Cortex of kidney (tissue), 1 donor: ENCODE measurements at places on chromosomes 11 and 22.

DNA sequence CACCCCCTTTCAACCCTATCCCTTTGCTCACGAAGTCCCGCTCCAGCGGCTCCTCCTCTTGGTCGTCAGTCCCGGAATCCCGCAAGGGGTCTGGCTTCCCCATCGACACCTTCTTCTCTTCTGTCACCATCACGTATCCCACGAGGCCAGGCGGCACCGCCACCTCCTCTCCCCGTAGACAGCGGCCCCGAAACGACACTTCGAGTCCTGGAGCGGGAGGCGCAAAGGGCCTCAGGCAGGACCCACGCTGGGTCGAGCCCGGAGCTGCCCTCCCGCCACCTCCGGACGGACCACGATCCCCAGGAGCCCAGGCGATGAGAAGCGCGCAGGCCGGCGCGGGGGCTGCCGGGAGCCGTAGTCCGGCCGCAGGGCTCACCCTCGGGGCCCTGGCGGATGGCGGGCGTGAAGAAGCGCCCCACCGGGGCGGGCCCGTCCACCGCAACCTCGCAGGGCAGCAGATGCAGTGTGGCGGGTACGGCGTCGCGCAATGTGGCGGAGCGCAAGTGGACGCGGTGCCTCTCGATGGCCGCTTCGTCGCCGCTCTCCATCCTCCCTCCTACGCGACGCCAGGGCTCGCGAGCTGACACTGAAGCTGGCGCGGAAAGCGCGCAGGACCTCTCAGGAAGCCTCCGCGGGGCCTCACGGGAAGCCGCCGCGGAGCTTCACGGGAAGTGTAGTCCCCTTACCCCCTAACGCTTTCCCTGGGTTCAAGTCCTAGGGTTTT, at the start of gene RNASEH2C:
Gene RNASEH2C (minus strand): TSS at position 588 of the 724 bp plus-strand sequence. CDS start 40 bp downstream, at position 548.
- DNase-seq = no peak

GRCh38 chr11:101129203-101129943, at the start of gene PGR:
TSS of gene PGR (minus strand) at chr11:101129813. CDS start at chr11:101129070, 743 bp downstream.
- no peak for DNase-seq

DNA sequence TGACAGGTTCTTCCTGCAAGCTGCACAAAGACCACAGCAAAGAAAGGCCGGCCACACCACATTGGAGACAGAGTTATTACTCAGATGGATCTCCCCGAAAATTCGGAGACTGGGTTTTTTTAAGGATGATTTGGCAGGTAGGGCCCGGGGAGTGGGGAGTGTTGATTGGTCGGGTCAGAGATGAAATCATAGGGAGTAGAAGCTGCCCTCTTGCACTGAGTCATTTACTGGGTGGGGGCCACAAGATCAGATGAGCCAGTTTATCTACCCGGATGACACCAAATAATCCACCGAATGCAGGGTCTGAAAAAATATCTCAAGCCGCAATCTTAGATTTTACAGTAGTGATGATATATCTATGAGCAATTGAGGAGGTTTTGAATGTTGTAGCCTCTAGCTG, 401.8 kb upstream of the FAT3 start:
- no peak for DNase-seq

DNA sequence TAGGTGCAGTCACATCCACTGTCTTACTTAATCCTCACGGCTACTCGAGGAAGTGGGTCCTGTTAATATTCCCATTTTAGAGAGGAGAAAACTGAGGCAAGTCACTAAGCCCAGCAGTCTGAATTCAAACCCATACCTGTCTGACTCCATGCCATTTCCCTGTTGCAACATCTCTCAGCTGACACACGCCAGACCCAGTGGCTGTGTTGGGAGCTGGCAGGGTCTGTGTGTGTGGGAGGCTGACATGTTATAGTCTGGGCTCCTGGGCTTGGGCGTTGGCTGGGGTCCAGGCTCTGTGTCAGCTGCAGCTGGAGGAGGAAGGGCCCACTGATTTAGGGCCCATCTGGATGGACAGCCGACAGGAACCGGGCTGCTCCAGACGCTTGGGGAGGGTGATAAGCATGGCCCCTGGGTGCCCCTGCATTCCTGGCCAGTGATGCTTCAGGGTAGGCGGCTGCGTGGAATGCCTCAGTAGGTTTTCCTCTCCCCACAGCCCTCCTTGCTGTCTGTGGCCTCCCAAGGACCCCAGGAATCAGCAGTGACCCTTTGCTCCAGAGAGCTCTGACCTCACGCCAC, 562.5 kb downstream of the MN1 start:
- DNase-seq = no peak

DNA sequence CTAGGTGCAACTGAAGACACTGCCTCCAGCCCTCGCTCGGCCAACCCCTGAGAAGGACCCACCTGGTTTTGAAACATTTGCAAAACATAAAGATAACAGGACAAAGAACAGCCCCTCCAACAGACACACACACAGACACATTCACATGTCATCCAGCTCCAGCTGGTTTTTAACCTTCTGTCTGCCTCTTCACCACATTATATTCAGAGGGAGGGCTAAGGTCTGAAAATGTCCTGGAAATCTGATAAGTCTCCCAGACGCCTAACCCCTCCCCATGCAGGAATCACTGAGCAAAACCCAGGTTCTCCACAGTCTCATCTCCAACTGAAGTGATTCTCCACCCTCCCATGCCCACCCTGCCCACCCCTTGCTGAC, 29.4 kb downstream of the PACSIN2 start:
- DNase-seq = no peak

DNA sequence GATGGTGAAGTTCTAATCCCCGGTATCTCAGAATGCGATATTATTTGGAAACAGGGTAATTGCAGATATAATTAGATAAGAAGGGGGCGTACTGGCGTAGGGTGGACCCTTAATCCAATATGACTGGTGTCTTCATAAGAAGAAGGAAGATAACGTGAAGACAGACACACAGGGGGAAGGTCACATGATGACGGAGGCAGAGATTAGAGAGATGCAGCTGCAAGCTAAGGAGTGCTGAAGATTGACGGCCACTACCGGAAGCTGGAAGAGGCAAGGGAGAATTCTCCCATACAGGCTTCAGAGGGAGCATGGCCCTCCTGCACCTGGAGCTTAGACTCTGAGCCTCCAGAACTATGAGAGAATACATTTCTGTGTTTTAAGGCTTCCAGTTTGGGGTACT, 54.8 kb downstream of the MIAT start:
- DNase-seq = no peak

GRCh38 chr11:84173078-84173477, 886.9 kb upstream of the CCDC90B start:
- DNase-seq = no peak

DNA sequence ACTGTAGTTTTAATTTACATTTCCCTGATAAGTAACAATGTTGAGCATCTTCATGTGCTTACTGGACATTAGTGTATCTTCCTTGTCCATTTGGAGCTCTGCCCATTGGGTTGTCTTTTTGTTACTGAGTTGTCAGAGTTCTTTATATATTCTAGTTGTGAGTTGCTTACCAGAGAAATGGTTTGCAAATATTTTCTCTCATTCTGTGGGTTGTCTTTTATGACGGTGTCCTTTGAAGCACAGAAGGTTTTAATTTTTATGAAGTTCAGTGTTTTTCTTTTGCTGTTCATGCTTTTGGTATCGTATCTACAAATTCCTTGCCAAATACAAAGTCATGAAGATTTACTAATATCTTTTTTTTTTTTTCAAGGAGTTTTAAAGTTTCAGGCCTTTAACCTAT, 42.4 kb downstream of the ZBTB44 start:
- DNase-seq = no peak

GRCh38 chr11:57787006-57787604, 25.5 kb downstream of the CTNND1 start:
- DNase-seq = no peak

DNA sequence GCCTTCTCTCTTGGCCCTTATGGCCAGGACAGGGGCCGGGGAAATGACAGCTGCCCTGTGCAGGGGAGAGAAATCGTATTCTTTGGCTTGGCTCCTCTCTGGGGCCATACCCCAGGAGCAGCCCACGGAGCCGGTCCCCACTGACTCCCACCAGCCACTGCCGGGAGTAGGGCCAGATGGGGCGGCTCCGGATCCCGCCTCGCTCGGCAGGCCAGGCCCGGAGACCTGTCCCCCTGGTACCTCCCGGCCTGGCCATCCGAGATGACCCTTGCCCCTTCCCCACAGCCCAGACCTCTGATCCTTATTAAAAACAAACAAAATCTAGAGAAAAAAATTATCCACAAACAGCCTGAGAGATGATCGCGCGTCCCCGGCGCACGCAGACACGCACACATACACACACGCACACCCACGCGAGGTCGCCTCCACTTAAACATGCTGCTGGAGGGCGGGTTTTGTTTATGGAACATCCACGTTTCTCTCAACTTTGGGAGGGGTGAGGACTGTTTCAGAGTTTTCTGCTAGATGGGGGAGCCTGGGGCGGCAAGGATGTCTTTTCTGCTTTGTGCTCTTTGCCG, 59.1 kb downstream of the IGLL1 start:
- DNase-seq = no peak

GRCh38 chr11:70810133-70810532, 411.8 kb downstream of the CTTN start:
- DNase-seq = no peak

DNA sequence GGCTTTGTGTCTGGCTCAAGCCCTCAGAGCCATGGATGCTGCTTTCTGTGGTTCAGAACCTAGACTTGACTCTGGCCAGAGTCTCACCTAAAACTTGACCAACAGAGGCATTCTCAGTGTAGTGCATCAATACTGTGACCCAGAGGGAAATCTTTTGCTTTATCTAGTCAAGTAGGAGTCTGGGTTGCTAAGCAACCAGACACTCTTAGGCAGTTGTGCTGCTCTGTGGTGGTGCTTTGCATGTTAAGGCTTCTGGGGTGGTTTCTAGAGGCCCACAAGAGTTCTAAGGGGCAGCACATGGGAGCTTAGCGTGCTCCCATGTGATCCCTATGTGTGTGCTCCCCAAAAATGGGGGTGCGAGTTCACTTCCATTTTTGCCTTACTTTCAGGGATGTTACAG, 224.6 kb upstream of the PLET1 start:
- DNase-seq = no peak

- DNase-seq = no peak
Observed at GRCh38 chr11:8811571-8811970, 99.4 kb upstream of the AKIP1 start.

DNA sequence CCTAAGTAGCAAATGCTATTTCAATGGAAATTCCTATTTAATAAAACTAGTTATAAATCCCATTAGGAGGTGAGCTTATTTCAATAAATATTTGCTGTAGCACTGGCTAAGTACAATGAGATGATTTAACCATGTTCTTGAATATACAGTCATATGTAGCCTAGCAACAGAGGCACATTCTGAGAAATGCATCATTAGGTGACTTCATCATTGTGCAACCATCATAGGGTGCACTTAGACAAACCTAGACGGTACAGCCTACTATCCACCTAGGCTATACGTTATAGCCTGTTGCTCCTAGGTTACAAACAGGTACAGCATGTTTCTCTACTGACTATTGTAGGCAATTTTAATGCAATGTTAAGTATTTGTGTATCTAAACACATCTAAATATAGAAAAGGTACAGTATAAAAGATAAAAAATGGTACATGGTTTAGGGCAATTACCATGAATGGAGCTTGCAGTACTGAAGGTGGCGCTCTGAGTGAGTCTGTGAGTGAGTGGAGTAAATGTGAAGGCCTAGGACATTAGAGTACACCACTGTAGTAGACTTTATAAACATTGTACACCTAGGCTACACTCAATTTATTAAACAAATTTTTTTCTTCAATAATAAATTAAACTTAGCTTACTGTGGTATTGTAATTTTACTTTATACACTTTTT, 350.1 kb downstream of the CASP12 start:
- DNase-seq = no peak

DNA sequence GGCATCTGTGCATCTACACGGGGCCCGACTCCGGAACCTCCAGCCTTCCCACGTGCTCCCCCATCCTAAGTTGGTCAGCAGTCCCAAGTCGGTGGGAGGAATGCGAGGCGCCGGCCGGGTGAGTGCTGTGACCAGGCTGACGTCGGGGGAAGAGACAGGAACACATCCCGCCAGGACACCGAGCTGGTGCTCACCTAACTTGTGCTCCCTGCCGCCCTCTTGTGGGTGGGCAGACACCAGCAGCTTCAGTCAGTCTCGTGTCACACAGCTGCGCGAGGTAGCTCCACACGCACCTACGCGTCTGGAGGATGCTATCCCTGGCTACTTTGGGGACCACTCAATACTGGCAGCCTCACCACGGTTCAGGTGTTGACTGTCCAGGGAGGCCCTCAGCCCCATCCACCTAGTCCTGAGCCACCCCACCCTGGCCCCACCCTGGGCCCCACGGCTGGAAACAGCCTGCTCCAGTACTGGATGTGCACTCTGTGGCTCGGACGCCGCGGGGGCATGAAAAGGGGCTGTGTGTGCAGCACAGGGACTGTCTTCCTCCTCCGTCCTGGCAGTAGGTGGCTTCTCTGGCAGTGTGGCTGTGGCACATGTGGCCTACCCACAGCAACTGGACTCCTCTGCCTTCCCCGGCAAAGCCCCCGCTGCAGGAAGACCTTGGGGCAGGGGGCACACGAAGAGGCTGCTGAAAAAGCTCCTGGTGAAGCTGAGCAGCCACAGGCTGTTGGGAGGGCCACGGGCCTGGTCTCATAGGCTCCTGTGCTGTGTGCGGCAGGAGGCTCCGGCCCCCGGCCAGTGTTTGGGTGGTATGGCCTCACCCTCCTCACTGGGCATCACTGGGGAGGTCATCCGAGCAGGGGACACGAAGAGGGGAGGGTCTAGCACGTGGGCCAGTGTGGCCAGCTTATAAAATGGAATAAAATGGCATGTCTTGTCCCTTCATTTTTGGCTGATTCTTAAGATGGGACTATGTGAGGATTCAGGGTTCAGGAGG, 11.2 kb upstream of the BID start:
- DNase-seq = no peak

DNA sequence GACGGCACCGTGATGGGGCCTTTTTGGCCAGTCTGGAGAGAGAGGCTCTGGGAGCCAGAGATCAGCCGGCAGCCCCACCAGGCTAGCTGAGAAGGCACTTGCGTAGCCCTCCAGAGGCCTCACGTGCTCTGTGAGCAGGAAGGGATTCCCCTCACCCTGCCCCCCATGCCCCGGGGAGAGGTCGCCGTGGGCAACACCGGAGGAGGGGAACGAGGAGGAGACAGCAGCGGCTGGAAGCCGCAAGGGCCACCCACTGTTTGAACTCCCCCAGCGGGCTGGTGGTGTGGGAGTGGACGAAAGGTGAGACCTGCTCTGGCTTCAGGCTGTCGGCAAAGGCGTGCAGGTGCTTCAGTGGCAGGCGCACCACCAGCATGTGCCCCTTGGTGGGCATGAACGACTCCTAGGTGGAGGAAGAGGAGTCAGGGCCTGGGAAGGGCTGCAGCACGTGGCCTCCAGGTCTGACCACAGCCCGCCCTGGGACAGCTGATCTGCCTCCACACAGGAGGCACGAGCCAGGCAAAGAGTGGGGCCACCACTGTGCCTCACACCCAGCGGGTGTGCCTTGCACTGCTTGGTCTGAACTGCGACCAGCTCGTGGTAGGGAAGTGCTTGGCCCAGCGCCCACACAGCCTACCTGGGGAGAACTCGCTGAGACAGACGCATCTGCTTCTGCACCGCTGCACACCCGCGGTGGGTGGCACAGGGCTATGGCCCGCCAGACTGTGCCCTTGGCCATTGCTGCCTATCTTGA, 99.9 kb downstream of the MED15 start:
- no peak for DNase-seq
